ENCODE measurements at places on chromosomes 4 and X. TPM values are rescaled to one million over a fixed set of nuclear protein-coding genes. Genes with fewer than 3 reads are reported as not detected.

DNA sequence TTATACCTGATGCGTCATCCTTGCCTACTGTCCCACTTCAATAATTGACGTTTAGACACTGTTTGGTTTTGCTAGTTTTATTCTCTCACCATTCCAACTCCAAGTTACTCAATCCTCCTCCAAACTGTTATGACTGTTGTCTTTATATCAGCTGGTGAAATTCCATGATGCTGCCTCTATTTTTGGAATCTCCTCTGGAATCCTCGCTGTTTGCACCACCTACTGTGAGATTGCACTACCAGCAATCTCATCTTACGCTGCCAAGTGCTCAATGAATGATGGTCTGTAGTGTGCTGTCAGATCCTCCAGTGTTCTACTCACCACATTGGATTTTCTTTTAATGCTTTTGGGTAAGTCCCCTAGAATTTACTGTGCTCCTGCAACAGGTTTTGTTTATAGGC lies 13.2 kb upstream of the PCDH18 start:
- DNase-seq = no peak

- no peak for DNase-seq
Observed at GRCh38 chr4:119098306-119098705, 37.3 kb upstream of the MYOZ2 start.

DNA sequence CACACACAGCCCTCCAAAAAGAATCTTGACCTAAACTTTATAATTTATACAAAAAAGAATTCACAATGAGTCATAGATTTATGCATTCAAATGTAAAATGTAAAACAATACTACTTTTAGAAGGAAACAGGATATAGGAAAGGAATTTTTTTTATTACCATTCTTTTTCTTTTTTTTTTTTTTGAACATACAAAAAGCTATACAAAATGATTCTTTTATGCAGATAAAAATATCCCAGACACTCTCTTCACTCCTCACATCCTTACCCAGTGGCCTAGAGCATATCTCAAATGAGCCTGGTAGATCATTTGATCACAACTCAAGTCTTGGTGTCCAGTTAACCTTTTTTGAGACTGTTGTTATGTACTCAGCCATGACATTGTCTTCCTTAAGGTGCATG lies 307.3 kb upstream of the KLF3 start:
- DNase-seq = no peak

GRCh38 chr4:136946307-136946907 lies 585.9 kb downstream of the PCDH18 start:
- DNase-seq = peak; percentile 19

DNA sequence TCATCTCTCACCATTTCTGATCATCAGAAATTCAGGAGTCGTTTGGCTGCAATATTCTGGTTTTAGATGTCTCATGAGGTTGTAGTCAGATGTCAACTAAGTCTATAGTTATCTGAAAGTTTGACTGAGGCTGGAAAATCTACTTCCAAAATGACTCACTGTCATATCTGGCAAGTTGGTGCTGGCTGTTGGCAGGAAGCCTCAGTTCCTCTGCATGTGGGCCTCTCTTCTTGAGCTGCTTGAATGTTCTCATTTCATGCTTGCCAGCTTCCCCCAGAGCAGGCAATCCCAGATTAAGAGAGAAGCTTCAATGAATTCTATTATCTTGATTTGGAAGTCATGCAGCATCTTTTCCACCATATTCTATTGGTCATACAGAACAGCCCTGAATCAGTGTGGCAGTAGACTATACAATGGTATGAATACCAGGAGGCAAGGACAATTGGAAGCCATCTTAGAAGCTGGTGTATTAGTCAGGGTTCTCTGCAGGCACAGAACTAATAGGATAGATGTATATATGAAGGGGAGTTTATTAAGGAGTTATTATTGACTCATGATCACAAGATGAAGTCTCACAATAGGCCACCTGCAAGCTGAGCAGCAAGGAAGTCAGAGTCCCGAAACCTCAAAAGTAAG lies 46.8 kb upstream of the ELF2 start:
- no peak for DNase-seq

- no peak for DNase-seq
Observed at GRCh38 chr4:69936566-69936965, 5.7 kb downstream of the CSN1S1 start.

DNA sequence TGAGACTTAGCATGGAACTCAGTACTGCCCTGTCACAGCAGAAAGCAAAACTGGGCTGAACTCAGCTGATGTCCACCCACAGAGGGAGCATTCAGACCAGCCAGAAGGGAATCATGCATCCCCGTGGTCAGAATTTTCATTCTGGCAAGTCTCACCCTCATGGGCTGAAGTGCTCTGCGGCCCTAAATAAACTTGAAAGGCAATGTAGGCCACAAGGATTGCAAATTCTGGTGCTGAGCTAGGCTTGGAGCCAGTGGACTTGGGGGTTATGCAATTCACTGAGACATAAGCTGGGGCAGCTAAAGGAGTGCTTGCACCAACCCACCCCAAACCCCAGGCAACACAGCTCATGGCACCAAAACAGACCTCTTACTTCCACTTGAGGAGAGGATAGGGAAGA lies 494.1 kb downstream of the GABRG1 start:
- DNase-seq = no peak

GRCh38 chr4:25320773-25321172 lies 8.2 kb downstream of the ZCCHC4 start:
- DNase-seq = no peak

- no peak for DNase-seq
Observed at GRCh38 chr4:165319030-165319429, 8.4 kb upstream of the MSMO1 start.

DNA sequence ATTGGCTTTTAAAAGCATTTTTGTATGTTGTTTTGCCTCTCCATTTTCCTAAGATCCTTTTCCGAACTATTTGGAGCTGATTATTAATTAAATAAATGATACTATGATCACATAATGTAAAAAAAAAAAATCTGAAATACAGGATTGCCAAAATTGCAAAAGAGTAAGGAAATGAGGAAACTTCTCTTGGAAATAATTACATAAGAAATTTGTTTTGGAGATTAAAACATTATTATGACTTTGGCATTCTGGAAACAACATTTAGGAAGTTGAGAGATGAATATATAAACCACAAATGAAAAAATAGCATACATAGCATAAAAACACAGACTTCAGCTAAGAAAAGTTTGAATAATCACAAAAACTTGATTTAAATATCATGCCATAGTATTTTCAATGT lies 33.5 kb downstream of the PF4 start:
- DNase-seq = no peak

GRCh38 chr4:71406459-71406963 lies 67.7 kb downstream of the SLC4A4 start:
- DNase-seq = no peak

- no peak for DNase-seq
Observed at GRCh38 chr4:86019362-86019761, 340.5 kb downstream of the MAPK10 start.

DNA sequence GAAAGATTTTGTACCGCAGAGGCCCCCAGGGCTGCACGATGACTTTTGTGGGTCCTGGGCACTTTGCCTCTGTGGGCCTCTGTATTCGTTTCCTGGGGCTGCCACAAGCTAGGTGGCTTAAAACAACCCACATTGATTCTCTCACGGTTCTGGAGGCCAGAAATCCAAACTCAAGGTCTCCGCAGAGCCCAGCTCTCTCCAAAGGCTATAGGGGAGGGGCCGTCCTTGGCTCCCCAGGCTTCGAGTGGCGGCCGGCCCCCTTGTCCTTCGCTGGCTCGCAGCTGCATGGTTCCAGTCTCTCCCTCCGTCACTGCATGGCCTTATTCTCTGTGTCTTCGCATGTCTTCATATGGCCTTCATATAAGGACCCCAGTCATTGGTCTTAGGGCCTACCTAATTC lies 241.2 kb downstream of the EVC2 start:
- no peak for DNase-seq

The RAP1GDS1 gene
- 20.6 TPM for total RNA-seq

The NSG1 gene
- total RNA-seq = not detected

The VSIG1 gene
- not detected for total RNA-seq

The PHF8 gene
- 25.0 TPM for total RNA-seq

All from upper lobe of left lung (tissue), 6 donors.